ENCODE measurements at places on chromosomes 6 and 20.

DNA sequence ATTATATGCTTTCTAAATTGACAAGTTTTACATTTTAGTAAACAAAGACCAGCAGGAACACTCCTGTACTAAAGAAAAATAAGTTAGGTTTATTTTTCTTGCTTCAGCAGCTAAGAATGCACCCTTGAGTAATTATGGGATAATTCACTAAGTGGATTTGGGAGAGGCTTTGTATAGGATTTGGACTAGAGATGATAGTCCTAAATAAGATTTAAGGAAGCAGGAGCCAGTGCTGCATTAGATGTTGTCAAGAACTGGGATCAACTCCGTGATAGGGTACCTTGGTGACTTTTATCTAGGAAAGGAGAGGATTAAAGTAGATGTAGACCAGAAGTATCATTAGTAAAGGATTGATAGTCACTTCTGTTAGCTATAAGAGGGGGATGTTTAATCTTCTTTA is 4.1 kb upstream of the C6orf141 start:
- no peak for DNase-seq

- no peak for DNase-seq
Observed at GRCh38 chr6:42981836-42982235, 2.5 kb upstream of the PPP2R5D start.

DNA sequence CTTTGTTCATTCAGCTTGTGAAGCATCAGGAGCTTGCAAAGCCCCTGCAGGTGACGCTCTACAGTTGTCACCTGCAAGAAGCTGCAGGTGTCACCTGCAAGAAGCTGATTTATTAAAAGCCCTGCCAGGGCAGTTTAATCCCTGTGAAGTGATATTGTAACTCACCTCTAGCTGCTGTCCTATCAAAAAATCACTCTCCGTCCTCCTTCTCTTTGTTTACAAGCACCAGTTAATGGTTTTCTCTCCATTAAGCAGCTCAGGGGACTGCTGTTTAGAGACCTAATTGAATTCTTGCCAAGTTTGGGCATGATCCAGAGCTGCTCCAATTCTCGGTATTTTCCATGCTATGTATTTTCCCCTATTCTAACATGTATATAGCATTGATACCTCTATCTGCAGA is 345.9 kb downstream of the ARHGAP18 start:
- no peak for DNase-seq

DNA sequence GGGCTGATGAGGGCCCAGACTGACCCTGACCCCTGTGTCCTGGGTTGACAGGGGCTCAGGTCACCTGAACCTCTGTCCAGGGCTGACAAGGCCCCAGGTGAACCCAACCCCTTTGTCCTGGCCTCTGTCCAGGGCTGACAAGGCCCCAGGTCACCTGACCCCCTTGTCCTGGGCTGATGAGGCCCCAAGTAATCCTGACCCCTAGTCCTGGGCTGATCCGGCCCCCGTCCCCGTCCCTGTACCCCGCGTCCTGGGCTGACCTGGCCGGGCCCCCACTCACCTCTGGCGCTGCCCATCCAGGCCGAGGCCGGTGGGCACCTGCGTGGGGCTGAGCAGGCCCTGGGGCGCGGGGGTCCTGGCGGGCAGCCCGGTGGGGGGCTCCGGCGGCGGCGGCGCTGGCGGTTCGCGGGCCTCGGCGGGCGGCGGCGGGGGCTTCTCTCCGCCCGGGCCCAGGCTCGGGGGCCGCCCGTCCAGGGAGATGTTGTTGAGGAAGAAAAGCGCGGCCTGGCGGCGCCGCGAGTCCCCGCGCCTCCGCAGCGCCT is 379 bp downstream of the CABLES2 start:
- DNase-seq: no peak

GRCh38 chr6:119034827-119035458 is 43.5 kb downstream of the FAM184A start:
- DNase-seq: no peak

DNA sequence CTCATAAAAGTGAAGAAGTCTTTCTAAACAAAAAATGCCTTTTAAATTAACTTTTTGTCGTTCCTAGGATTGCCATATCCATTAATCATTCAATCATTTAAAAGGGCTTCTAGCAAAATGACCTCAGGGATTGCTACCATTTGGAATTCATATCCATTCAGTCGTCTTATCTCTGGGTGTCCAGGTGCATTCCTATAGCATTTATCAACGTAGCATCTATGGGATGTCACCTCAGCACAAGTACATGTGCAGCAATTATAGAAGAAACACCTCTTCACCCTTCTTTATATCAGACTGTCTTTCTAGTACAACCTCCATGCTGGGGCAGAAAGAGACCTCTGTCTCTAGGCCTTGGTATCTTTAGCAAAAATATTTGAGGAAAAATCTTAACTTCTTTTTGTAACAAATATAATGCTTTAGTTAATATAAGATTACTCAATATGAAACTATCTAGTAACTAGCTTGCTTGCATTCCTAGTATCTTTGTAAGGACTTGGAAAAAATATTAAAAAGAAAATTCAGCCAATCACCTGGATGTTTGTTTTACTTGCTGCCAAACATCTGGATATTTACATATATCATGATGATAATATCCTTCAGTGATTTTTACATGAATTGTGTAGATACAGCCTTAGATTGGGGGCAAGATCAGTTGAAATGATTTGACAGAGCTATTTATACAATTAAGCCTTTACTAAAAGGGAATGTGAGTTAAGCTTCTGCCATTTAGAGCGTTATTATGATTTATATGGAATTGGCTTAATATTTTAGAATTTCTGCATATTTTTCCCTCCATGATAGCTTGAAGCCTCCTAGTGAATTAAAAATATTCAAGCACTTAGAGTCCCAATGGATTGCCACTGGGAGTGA is 356.8 kb downstream of the HDGFL1 start:
- no peak for DNase-seq

GRCh38 chr20:32291166-32291565 is 13.7 kb downstream of the KIF3B start:
- DNase-seq: no peak

- DNase-seq: no peak
Observed at GRCh38 chr20:10490706-10491105, 55.6 kb downstream of the SLX4IP start.

- no peak for DNase-seq
Observed at GRCh38 chr6:139029470-139030227, 1.1 kb downstream of the ABRACL start.

GRCh38 chr20:34068001-34068400 is 44.0 kb downstream of the EIF2S2 start:
- DNase-seq: no peak

GRCh38 chr6:112560651-112561050 is 213.5 kb downstream of the RFPL4B start:
- DNase-seq: no peak

GRCh38 chr20:461254-462198 is 807 bp downstream of the TBC1D20 start:
- DNase-seq: peak; percentile 26

DNA sequence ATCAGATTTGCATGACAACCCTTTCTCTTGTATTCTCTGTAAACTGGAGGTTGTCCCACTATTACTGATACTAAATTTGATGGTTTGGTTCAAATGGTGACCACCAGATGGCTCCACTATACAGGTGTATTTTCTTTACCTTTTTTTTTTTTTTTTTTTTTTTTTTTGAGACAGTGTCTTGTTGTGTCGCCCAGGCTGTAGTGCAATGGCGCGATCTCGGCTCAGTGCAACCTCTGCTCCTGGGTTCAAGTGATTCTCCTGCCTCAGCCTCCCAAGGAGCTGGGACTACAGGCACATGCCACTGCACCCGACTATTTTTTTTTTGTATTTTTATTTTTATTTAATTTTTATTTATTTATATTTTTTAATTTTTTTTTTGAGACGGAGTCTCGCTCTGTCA is 6.6 kb upstream of the WTAP start:
- no peak for DNase-seq

DNA sequence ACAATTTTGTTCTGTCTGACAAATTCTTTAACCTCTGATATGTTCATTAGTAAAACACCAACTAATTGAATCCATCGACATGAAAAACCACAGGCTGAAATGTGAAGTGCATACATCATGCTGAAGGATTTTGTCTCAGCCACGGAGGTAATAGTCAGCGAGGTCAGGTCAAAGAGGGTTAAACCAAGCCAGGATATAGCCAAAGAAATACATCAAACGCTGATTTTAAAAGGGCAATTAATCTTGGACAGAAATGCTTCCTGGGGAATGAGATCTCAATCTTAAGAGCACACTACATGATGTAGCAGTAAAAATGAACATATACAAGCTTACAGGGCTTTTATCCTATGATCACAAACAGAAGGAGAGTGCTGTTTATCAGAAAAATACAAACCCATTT is 106.7 kb downstream of the PRDM1 start:
- DNase-seq: no peak

GRCh38 chr6:52423971-52424381 is 3.8 kb downstream of the EFHC1 start:
- no peak for DNase-seq

DNA sequence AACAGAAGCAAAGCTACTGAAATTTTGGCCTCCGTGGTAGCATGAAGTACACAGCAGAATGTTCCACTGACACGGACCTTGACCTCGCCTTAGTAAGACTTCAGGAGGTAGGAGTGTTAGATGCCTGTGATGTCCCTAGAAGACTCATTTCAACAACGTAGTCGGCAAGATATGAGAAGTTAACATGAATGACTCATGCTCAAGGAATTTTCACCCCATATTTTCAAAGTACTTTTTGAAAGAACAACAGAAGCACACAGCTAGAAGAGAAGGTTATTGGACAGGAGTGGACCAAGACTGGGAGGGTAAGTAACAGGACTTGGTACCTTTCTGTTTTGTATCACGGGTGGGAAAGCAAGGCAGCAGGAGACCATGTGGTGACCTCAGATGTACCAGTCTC is 78.0 kb downstream of the DZANK1 start:
- DNase-seq: no peak

GRCh38 chr6:138222901-138223546 is 4.7 kb upstream of the PBOV1 start:
- no peak for DNase-seq

DNA sequence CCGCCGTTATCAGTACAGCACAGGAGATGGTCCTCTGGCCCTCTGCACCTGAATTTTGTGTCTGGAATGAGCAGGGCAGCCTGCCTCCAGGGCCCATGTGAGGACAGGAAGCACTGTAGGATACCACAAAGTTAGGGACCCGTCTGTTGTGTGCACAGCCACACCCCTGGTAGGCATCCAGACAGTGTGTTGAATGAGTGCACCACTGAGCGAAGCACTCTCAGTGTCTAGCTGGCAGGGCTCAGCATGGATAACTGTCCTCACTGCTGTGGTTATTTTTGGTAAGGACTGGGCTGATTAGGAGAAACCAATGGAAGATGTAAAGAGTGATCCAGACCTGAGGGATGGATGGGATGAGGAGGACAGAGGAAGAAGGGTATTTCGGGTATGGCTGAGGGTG is 178.7 kb downstream of the CLIC5 start:
- DNase-seq: no peak

- DNase-seq: no peak
Observed at GRCh38 chr6:43271103-43271815, 26.8 kb upstream of the SLC22A7 start.

DNA sequence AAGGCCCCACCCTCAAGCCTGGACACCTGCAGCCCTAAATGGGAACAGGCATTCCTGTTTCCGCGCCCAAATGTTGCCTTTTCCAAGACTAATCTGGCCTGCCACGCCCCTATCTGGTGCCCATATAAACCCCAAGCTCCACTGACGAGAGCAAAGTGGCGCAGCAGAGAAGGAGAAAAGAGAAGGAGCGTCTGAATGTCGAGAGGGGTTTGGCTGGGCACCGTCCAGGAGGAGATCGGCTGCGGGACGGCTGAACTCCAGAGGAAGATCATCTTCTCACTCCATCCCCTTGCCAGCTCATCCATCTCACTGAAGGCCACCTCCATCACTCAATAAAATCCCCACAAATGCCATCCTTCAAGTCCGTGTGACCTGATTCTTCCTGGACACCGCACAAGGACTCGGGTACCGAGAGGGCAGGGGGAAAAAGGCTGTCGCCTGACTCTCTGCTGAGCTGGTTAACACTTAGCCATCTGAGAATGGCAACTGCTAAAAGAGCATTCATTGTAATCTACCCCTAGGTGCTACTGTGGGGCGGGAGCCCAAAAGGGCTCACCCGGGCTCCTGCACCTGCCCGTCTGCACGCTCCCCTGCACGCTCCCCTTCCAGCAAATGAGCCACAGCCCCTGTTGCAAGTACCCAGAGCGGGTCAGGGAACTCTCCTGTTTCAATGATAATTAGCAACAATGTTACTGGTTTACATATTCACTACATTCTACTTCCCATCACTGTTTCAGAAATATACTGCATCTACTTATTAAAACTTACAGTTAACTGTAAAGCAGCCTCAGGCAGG is 23.5 kb downstream of the TAF4 start:
- DNase-seq: no peak

GRCh38 chr20:36732456-36732855 is 13.4 kb downstream of the NDRG3 start:
- no peak for DNase-seq

DNA sequence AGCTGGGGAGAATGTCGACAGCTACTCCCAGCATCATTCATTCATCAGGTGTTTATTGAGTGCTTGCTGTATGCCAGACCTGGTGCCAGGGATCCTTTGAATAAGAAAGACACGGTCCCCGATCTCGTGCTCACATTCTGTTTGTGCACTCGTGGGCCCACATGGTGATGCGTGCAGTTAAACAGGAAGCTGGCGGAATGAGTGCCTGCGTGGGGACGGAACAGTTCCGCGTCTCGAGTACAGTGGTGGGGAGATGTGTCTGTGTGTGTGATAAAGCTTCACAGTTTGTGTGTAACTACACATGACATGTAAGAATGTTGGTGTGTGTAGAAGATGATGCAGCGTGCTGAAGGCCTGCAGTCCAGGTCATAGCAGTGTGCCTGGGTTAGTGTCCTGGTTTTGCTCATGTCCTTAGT is 6.5 kb downstream of the RBM38 start:
- no peak for DNase-seq

- DNase-seq: no peak
Observed at GRCh38 chr6:116406678-116407345, 36.1 kb downstream of the DSE start.

DNA sequence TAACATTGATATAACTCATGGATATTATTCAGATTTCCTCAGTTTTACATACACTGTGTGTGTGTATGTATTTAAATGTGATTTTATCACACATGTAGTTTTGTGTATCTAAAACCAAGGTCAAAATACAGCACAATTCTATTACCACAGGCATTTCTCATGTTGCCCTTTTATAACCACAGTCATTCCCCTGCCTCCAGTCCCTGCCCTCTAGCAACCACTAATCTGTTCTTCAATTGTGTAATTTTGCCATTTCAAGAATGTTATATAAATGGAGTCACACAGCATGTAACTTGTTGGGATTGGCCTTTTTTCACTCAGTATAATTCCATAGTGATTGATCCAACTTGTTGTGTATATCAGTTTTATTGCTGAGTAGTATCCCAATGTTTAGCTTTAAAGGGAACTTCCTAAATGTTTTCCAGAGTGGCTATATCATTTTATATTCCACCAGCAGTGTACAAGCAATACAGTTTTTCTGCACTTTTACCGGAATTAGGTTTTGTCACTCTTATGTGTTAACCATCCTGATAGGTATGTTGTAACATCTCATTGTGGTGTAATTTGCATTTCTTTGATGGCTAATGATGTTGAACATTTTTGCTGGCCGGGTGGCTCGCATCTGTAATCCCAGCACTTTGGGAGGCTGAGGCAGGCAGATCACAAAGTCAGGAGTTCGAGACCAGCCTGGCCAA is 338.2 kb downstream of the SOX4 start:
- DNase-seq: no peak

Measured in stimulated activated CD8-positive, alpha-beta memory T cell treated with anti-CD3 and anti-CD28 coated beads, Interleukin-2, amount 100 ng/mL, for 48 hours (primary cell).